ENCODE measurements at places on chromosomes 3 and 15.

DNA sequence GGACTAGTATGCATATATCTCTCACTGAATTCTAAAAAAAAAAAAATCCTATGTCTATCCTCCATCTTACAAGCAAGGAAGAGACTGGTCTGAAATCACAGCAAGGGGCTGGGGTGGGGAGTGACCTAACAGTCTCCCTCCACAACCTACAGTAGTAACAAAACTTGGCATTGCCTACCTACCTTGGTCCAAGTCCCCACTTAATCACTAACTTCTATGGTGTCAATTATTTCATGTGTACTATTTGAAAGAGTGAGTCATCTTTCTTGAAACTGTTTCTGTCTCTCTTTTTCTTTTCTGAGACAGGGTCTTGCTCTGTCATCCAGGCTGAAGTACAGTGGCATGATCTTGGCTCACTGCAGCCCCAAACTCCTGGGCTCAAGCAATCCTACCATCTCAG is 36.8 kb downstream of the CHAC1 start:
- H3K4me1 ChIP-seq = no peaks in the 10 kb centered on the region
- H3K27me3 ChIP-seq = no peaks in the 10 kb centered on the region
- H3K4me3 ChIP-seq = no peak overlapping the region
- no peak for DNase-seq

DNA sequence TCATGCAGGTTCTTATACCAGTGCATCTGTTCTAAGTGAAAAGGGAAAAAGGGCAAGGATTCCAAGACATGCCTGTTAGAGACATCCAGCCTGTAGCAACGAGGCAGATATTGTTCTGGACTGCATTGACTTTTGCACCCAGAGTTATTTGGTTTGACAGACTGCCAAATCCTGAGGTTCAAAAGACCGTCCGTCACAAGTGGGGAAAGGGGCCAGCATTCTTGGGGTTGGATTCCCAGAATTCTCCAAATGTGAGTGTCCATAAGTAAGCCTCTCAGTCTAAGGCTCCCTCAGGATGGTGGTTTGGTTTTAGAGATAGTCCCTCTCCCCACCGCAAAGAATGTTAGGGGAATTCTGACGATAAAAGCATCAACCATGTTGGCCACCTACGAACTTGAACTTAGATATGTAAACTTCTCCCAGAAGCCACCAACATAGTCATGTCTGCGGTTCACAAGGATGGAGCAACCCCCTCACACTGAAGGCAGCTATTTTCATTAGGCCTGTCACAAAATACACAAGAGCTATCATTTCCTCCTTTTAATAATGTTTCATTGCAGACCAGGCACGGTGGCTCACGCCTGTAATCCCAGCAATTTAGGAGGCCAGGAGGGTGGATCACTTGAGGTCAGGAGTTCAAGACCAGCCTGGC is 13.6 kb upstream of the LACTB start:
- DNase-seq = no peak
- H3K36me3 ChIP-seq = no peaks in the 10 kb centered on the region
- H3K4me3 ChIP-seq = no peak overlapping the region
- peaks cover 4% of the 10 kb centered on the region for H3K4me1 ChIP-seq

GRCh38 chr3:50495609-50496423 is 7.6 kb downstream of the CACNA2D2 start:
- no peak for DNase-seq
- H3K36me3 ChIP-seq = no peaks in the 10 kb centered on the region
- no peak overlapping the region for H3K4me3 ChIP-seq
- H3K27ac ChIP-seq = no peak overlapping the region
- peaks cover 28% of the 10 kb centered on the region for H3K4me1 ChIP-seq
- no peaks in the 10 kb centered on the region for H3K27me3 ChIP-seq

DNA sequence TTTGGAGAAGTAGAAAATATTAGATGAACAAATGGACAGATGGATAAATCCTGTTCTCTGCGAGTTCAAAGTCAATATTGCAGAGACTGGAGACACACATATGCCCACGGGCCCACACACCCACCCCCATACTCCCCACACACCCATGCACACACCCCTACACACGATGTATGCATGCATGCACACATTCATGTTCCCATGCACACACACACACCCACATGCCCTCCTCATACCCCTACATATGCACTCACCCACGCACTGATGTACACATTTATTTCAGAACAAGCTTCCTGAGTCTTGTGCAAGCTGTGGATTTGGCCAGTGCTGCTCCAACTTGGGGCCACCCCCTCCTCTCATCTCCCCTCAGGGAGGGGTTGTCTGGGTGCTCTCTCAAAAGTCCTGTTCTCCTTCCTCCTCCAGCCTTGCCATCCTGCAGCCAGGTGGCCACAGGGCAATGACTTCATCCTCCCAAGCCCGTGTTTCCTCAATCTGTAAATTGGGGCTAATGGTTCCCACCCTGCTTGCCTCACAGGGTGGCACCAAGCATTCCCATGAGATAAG is 16.4 kb downstream of the MAPKAPK3 start:
- H3K36me3 ChIP-seq = no peaks in the 10 kb centered on the region
- H3K4me3 ChIP-seq = no peak overlapping the region
- peak overlapping the region; percentile 83 for H3K27ac ChIP-seq
- peaks cover 79% of the 10 kb centered on the region for H3K4me1 ChIP-seq

DNA sequence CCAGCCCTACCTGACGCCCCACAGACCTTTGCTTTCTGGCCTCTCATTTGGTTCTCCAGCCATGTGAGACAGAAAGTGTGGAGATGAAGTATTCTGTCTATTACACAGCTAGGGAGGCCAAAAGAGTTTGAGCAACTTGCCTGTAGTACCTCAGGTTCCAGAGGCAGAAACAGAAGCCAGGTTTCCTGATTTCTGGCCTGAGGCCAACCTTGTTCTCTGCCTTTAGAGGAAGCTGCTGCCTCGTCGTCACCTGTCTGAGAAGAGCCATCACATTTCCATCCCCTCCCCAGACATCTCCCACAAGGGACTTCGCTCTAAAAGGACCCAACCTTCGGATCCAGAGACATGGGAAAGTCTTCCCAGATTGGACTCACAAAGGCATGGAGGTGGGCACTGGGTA is 3.8 kb downstream of the IL17RE start:
- H3K4me1 ChIP-seq = peaks cover 20% of the 10 kb centered on the region
- DNase-seq = no peak
- H3K27me3 ChIP-seq = no peaks in the 10 kb centered on the region
- H3K4me3 ChIP-seq = no peak overlapping the region

GRCh38 chr3:131568460-131568859 is 65.7 kb upstream of the MRPL3 start:
- no peak overlapping the region for H3K4me3 ChIP-seq
- H3K4me1 ChIP-seq = no peaks in the 10 kb centered on the region
- no peak for DNase-seq
- H3K27me3 ChIP-seq = peaks cover 22% of the 10 kb centered on the region
- H3K36me3 ChIP-seq = no peaks in the 10 kb centered on the region
- H3K27ac ChIP-seq = no peak overlapping the region

GRCh38 chr3:80668600-80669294 is 900.9 kb upstream of the ROBO1 start:
- no peak overlapping the region for H3K27ac ChIP-seq
- H3K4me3 ChIP-seq = no peak overlapping the region
- H3K36me3 ChIP-seq = peaks cover 6% of the 10 kb centered on the region

DNA sequence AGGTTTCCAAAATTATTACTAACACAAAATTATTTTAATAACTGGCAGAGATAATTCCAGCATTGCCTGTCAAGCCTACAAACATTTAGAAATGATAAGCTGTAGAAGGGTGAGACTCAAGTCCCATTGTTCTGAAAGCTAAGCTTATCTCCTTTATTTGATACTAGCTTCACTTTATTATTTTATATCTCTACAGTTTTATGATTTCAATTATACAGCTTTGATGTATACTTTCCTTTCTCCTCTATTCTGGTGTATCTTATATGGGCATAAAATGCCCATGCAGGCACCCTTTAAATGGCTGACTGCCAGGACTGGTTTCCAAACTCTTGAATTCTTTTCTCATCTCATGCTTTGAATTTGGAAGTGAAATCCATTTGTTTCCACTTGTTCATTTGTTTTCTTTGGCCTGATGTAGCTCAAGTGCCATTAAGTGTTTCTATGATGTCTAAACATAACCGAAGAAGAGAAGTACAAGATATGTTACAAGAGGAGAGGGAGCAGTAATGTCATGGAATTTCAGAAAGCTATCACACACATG is 372.1 kb upstream of the ARHGEF26 start:
- no peaks in the 10 kb centered on the region for H3K36me3 ChIP-seq
- H3K4me1 ChIP-seq = no peaks in the 10 kb centered on the region
- peaks cover 16% of the 10 kb centered on the region for H3K27me3 ChIP-seq

GRCh38 chr3:154884952-154885351 is 195.2 kb upstream of the MME start:
- H3K4me3 ChIP-seq = no peak overlapping the region
- H3K36me3 ChIP-seq = no peaks in the 10 kb centered on the region
- no peaks in the 10 kb centered on the region for H3K27me3 ChIP-seq
- H3K27ac ChIP-seq = no peak overlapping the region
- no peak for DNase-seq

DNA sequence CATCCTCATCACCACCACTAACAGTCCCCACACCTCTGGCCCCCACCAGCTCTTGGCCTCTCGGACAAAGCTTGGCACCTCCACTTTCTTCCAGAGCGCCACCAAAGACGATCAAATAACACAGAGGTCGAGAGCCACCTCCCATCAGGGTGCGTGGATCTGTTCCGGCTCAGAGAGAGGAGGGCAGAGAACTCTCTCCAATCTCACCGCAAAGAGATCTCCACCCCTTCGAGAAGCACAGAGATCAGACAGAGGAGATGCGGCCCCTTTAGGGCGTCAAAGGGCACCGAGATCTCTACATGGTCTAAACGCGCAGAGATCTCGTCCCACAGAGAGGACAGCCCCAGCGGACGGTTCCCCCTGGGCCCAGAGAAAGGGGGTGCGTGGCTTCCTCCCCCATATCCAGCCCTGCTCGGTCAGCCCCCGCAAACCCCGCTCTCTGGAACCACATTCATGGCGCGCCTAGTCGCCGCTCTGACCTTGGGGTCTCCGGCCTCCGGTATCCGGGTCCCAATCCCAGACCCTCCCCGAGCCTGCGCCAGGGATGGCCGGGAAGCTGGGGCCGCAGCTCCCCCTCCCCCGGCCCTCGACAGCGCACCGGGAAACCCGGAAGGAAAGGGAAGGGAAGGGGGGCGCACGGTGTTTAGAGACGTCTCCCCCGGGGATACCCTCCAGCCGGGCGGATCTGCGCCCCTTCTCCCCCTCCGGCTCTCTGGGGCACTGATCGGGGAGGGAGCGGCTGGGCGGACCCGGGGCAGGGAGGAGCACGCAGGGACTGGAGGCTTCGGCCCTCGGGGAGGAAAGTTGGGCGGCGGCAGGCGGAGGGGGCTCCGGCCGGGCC is 608 bp downstream of the SCN5A start:
- no peaks in the 10 kb centered on the region for H3K36me3 ChIP-seq
- H3K4me1 ChIP-seq = peaks cover 2% of the 10 kb centered on the region
- no peak for DNase-seq
- no peak overlapping the region for H3K27ac ChIP-seq
- H3K27me3 ChIP-seq = peaks cover 17% of the 10 kb centered on the region

DNA sequence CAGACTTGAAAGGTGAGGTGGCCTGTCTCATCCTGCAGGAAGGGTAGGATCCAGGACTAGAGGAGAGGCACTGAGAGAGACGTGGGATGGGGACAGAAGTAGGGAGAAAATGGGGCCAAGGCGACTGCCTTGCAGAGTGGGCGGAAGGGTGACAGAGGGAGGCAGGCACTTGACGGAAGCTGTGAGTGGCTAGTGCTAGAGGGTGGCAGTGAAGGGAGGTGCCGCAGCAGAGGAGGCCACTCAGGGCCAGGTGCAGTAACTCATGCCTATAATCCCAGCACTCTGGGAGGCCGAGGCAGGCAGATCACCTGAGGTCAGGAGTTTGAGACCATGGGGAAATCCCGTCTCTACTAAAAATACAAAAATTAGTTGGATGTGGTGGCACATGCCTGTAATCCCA is 7.3 kb downstream of the CCDC33 start:
- no peak overlapping the region for H3K27ac ChIP-seq
- DNase-seq = no peak
- H3K4me1 ChIP-seq = no peaks in the 10 kb centered on the region
- H3K27me3 ChIP-seq = peaks cover 27% of the 10 kb centered on the region

Data from natural killer cell treated with Interleukin-12 subunit alpha and Interleukin-12 subunit beta and Interleukin-15 and Interleukin-18, amount 100 ng/mL, for 72 hours (primary cell).